Stimulated activated CD4-positive, alpha-beta T cell treated with anti-CD3 and anti-CD28 coated beads, Interleukin-15, amount 100 ng/mL, for 48 hours (primary cell): ENCODE measurements at places on chromosomes 7 and 10.

DNA sequence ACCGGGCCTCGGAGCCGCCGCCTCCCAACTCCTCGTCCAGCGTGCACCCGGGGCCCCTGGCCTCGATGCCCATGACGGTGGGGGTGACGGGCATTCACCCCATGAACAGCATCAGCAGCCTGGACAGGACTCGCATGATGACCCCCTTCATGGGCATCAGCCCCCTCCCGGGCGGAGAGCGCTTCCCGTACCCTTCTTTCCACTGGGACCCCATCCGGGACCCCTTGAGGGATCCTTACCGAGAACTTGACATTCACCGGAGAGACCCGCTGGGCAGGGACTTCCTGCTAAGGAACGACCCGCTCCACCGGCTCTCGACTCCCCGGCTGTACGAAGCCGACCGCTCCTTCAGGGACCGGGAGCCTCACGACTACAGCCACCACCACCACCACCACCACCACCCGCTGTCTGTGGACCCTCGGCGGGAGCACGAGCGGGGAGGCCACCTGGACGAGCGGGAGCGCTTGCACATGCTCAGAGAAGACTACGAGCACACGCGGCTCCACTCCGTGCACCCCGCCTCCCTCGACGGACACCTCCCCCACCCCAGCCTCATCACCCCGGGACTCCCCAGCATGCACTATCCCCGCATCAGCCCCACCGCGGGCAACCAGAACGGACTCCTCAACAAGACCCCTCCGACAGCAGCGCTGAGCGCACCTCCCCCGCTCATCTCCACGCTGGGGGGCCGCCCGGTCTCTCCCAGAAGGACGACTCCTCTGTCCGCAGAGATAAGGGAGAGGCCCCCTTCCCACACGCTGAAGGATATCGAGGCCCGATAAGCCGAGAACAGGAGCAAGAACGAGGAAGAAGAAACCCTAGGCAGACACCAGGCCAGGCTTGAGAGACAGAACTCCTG lies 341.5 kb upstream of the GALNT17 start:
- no peak for DNase-seq

DNA sequence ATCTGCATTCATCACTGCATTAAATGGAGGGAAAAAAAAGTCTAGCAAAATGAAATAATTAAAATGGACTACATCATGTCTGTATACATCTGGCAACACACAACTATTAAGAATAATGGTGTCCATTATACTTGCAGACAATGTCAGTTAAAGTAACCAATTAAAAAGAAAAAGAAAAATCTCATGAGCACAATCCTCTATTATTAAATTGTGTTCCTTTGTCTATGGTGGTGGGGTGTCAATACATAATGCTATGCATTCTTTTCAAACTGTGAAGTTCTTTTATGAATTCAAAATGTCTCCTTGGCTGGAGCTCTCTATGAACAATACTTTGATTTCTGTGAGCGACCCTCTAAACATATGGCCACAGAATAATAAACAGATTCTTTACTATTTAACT lies 63.5 kb downstream of the NRP1 start:
- DNase-seq = no peak

DNA sequence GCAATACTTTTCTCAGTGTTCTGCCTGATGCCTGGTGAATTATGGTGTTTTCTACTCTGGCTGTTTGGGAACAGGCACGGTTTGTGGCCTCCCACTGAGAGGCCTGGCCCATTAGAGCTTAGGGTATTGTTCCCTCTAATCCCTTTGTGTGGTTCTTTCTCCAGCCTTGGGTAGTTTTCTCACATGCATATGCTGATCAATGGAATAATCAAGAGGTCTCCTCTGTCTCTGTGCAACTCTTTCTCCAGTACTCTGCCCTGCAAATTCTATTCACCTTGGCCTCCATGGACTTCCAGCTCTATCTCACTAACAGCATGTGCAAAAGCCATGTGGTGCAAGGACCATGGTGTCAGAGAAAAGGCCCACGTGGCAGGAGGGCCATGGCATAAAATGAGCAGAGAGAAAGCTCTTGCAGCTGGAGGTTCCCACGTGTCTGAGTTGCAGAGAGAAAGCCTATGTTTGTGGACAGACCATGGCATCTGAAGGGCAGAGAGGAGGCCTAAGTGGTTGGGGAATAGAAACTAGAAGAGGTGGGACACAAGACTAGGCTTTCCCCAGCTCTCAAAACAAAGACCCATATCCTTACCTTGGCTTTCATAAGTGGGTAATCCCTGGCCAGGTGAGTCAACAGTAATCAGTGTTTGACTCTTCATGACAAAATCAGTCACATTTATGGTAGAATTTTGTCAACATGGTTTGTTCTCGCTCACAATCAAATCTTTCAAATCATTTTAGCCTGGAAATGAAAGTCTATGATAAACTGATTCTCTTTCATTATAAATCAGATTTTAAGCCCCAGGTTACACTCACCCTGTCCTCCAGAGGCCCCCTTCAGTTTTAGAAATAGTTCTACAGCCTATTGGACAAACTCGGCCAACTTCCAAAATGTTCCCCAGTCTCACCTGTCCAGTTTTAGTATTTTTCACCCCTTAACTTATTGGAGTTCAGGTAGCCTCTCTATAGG lies 17.3 kb downstream of the OPALIN start:
- DNase-seq = no peak

GRCh38 chr7:105269397-105269796 lies 119.3 kb downstream of the SRPK2 start:
- DNase-seq = no peak

DNA sequence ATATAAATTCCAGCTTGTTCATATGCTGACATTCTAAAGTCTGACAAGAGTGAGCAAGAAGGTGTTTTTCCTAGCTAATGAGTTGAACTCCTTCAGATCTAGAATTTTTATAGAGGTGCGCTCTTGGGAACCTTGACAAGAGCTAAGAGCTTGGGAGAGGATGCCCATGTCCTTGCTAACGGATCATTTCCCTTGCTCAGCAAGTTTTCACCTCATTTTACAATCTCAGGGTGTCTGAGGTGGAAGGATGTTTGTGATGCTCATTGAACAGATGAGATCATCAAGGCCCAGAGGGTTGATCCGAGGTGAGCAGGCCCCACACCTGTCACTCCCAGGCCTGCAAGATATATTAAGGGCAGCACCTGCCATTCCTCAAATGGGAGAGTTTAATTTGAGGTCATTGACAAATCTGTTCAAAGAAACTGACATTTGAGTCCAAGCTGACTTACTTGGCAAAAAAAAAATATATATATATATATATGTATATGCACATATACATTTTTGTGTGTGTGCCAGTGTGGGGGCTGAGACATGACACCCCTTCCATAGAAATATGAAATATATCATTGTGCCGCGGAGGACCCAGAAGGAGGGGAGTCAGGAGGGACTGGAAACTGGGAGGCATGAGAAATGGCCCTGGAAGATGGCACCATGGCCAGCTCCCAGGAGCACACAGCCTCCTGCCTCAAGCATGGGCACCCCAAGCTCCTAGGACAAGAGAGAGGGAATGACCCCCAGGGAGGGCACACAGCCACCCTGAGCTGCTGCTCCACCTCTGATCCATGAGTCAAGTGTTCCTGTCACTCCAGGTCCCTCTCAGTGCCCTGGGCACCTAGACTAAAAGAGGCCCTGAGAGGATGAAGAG lies 17.3 kb upstream of the TMEM72 start:
- DNase-seq = no peak

DNA sequence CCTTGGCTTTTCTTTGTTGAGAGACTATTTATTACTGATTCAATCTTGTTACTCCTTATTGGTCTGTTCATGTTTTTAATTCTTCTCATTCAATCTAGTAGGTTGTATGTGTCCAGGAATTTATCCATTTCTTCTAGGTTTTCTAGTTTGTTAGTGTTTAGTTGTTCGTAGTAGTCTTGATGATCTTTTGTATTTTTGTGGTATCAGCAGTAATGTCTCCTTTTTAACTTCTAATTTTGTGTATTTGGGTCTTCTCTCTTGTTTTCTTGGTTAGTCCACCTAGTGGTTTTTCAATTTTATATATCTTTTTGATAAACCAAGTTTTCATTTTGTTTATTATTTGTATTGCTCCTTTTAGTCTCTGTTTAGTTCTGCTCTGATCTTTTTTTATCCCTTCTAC lies 546.9 kb upstream of the TPK1 start:
- DNase-seq = no peak

DNA sequence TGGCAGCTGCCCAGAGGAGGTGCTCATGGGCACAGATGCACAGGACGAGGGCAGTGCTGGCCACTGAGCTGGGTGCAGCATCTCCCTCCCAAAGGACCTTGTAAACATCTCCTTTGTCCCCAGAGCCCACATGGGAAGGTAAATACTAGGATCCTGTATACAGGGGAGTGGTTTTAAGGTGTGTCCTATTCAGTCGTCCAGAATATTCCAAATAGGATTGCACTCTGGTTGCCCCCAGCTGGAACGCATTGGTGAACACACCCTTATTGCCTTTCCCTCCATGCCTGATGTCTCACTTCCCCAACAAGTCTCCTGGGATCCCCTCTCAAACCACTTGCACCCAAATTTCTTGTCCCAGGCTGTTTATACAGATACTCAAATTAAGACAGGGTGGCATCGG lies 152.0 kb upstream of the PCBD1 start:
- DNase-seq = no peak

DNA sequence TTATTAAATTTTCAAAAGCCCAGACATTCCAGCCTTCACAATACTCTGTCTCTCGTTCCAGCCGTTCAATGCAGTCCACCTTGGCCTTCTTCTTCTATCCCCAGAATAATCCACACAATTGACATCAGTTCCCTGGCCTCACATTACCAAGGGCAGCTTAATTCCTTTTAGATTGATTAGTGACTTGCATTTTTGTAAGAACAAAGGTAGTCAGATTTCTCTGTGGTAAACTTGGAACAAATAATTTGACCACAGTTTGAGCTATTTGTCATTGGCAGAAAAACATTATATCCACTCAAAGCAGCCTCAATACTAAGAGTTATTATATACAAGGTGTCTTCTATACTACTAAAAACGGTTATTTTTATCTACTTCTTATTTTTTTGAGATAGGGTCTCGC lies 5.1 kb upstream of the CYTH3 start:
- no peak for DNase-seq

DNA sequence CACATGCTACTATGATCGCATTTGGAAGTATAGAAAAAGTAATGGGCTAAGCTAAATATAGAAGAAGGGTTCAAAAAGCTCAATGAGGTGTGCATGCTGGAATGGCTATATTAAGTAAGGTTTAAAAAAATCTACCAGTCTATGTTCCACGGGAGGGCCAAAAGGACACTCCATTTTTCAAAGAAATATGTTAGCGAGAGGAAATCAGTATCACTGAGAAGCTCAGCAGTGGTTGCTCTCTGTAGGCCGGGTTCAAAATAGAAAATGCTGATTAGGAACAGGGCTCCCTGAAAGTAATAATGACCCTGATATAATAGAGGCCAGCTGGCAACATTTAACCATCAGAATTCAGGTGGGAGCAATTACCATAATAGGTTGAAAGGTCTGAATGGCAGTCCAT lies 224.5 kb upstream of the SEMA3E start:
- no peak for DNase-seq

- no peak for DNase-seq
These were observed 189.1 kb upstream of the FRMD4A start for GRCh38 chr10:14519785-14520184.

DNA sequence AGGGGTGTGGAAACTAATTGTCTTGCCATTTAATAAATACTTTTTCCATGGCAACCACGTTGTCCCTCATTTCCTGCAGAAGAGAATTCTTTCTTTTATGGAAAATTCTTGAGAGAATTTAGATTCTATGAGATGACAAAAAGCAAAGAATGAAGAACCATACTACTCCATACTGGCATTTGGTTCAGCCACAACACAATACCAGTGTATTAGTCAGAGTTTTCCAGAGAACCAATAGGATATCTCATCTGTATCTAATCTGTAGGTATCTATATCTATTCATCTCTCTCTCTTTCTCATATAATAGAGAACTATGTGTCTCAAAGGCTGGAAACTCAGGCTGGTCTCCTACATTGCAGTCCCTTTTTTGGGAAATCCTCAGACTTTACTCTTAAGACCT lies 44.6 kb upstream of the NAMPT start:
- no peak for DNase-seq

DNA sequence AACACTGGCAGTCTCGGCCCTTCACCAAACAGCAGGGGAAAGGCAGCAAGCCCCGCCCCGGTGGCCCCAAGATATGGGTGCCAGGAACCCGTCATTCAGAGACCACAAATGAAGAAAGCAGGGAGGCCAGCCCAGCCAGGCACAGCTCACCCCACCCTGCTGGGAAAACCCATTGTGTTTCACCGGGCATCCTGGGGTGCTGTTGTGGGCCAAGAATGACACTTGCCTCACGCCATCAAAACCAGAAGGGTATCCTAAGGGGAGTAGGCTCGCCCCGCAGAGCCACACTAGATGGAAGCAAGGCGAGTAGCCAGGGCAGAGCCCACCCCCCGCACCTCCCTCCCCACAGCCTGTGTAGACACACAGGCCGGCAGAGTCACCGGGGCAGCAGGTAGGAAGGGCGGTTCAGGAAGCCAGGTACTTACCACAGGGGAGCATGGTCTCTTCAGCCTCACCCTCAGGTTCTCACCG lies 72.5 kb upstream of the KCNMA1 start:
- DNase-seq = no peak

DNA sequence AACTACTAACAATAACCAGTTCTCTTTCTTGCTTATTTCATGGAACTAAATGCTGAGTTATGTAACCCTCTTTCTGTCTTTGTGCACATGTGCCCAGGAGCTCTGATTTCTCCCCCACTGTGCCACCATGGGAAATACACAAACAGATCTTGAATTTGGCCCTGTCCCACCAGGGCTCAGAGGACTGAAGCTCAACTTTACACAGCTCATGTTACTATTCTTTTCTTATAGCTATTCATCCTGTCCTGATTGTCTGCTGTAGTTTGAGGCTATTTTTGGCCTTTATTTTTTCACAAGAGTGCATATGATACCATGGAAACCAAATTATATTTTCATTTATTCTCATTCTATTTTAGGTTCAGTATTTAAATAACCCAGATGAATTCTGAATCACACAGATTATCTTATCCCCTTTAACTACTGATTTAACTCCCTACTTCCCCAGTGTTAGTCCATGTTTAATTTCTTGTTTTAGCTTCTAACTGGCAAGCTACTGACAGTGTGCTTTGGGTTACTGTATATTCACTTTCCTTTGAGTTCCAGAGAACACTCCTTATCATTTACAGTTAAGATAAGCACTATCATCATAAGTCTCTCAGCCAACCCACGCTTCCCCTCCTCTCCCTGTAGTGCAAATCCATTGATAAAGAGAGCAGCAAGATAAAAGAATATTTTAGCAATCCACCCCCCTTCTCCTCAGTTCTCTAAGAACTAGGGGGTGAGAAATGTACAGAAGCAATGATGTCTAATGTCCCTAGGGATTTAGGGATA lies 71.8 kb upstream of the GSDME start:
- DNase-seq = no peak

- no peak for DNase-seq
These were observed 353 bp downstream of the EPHB6 start for GRCh38 chr7:142855114-142855743.

GRCh38 chr7:117323851-117324711 lies 1.2 kb upstream of the WNT2 start:
- DNase-seq = no peak

DNA sequence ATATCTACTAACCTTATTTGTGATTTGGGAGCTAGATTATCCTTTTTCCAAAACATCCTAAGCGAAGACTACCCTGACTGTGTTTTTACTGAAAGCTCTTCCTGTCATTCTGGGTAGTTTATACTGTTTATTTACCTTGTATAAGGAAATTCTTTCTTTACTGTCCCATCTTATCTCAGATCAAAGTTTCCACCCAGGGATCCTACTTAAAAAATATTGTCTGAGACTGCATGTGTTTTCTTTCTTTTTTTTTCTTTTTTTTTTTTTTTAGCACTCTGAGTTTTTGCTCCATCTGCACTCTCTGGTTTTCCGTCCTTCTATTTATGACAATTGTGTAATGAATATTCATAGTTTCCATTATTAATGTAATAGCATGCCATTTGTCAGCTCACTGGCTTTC lies 26.5 kb downstream of the CDK14 start:
- no peak for DNase-seq
